HepG2 (cell line): ENCODE measurements at places on chromosomes 2 and 18. TPM values are rescaled to one million over a fixed set of nuclear protein-coding genes. Genes with fewer than 3 reads are reported as not detected.

KRCC1 gene
- 6.5 and 10.0 TPM in 2 replicates for total RNA-seq

IL36RN gene
- total RNA-seq, result not detected in 2 replicates

IL36G gene
- not detected in 2 replicates for total RNA-seq

RNF25 gene
- total RNA-seq, result 37.0 and 37.1 TPM in 2 replicates

CRYGD gene
- not detected in 2 replicates for total RNA-seq

ORC4 gene
- total RNA-seq, result 84.8 and 135 TPM in 2 replicates

FAM168B gene
- 63.7 and 64.5 TPM in 2 replicates for total RNA-seq

PKP4 gene
- total RNA-seq, result 80.9 and 84.8 TPM in 2 replicates

CCDC121 gene
- total RNA-seq, result 3.0 and 3.8 TPM in 2 replicates

NOL4 gene
- total RNA-seq, result 1.3 and 1.8 TPM in 2 replicates

IL36A gene
- not detected in 2 replicates for total RNA-seq

PRLH gene
- not detected in 2 replicates for total RNA-seq

AQP12A gene
- total RNA-seq, result not detected in 2 replicates

DNA sequence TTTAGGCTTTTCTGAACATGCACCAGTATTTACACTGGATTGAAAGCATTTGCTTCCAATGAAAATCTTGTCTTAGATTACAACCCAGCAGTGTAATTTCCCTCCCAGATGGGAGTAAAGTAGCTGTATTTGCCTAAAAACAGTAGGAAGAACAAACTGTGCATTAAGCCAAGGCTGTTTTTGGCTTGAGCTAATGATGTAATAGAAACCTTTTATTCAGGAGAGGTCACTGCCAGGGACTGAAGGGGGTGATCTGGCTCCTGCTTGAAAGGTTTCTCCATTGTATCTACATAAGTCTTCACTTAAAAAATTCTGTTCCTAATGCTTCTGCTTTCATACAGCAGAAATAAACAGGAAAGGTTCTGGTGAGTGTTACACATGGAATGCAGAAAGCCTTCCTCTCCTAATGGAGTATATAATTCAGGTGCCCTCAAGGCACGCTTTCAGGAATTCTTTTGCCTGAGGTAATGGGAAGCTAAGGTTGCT is 74.4 kb downstream of the MEIS1 start:
- H3K4me1 ChIP-seq, result no peaks in the 10 kb centered on the region
- no peak overlapping the region for H3K27ac ChIP-seq
- no peak for DNase-seq
- H3K36me3 ChIP-seq, result no peaks in the 10 kb centered on the region

- no peaks in the 10 kb centered on the region for H3K36me3 ChIP-seq
- no peak for DNase-seq
- peaks cover 20% of the 10 kb centered on the region; the same call in 2 of the 3 replicates for H3K27me3 ChIP-seq
- H3K27ac ChIP-seq, result no peak overlapping the region
These were observed 5.2 kb downstream of the APCDD1 start for GRCh38 chr18:10459587-10459986.

DNA sequence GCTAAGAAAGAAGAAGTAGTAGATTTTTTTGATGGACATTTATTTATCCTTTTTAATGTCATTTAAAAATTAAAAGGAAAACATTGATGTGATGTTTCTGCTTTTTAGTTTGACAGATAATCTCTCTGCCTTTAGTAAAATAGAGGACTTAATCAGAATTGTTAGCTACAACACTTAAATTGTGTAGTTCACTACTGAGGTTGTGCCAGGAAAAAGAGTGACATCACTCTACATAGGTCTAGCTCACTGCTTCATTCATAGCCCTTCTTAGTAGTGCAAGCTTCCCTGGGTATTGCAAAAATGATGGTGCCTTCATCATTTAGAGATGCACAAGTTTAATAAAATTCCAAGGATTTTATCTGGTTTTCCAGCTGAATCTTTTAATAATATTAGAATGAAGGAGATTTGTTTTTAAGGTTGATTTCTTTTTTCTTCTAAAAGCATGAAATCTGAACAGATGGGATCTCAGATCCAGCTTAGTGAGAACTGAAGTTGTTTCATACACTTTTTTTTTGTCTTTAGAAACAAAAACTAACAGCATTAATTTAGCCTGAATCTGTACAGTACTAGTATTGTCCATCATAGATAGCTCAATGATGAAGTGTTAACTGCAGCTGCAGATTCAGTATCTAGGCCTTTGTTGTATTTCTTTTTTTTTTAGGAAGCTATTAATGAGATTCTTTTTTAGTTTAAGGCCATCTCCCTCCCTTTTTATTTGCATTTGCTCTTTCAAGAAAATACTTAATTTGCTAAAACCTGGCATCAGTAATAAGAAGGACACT is 20.6 kb upstream of the TMEFF2 start:
- H3K4me1 ChIP-seq, result no peaks in the 10 kb centered on the region
- H3K27ac ChIP-seq, result no peak overlapping the region
- no peaks in the 10 kb centered on the region for H3K27me3 ChIP-seq
- no peak overlapping the region for H3K4me3 ChIP-seq

DNA sequence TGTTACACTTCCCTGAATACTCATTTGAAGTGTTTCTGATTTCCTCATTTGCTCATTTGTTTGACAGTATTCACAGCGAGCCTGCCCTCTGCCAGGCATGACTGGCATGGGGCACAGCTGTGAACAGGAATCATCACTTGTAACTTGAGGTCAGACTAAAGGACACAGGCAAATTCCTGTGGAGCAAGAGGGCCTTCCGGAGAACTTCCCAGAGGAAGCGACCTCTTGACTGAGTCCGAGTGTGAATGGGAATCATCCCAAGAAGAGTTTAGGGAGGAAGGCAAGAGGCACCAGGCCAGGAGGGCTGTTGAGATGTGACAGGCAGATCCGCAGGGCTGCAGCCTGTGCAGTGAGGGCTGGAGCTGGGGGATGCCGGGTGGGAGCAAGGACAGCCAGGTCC is 45.4 kb downstream of the LIMS1 start:
- H3K36me3 ChIP-seq, result no peaks in the 10 kb centered on the region
- H3K4me3 ChIP-seq, result no peak overlapping the region
- H3K27ac ChIP-seq, result no peak overlapping the region

DNA sequence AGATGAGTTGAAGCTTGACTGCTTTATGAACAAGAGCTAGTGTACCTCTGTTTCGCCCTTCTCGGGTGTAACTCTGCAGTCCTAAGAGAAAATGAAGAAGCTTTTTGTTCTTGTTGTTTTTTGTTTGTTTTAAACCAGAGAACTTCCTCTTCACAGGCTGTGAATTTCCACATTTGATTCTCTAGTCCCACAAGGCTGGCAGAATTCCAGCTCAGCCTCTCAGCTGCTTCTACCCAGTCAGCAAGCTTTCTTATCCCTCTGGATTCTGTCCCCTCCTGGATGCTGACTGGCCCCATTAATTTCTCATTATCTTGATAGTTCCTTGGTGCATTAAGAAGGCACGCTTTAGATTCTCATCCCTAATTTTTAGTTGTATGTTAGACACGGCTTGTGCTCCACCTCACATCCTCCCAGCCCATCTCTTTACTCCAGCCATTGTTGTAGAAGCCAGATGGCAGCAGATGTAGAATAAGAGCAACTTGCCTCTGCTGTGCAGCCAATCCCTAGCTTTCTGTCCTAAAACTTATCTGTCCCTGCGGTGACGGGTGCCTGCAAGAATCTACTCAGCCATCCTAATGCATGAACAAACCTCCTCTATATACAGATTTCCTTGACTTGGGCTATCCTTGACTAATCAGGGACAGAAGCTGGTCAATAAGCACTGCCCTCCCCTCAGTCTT is 12.3 kb upstream of the RESP18 start:
- H3K36me3 ChIP-seq, result no peaks in the 10 kb centered on the region
- H3K4me3 ChIP-seq, result no peak overlapping the region
- H3K27me3 ChIP-seq, result no peaks in the 10 kb centered on the region; the same call in 1 of the 2 replicates
- H3K27ac ChIP-seq, result no peak overlapping the region

- peak overlapping the region; percentile 24 for H3K4me3 ChIP-seq
- H3K27ac ChIP-seq, result peak overlapping the region; percentile 92
- peaks cover 61% of the 10 kb centered on the region for H3K4me1 ChIP-seq
- H3K27me3 ChIP-seq, result no peaks in the 10 kb centered on the region
- H3K36me3 ChIP-seq, result no peaks in the 10 kb centered on the region
These were observed 136.4 kb downstream of the ZNF407 start for GRCh38 chr18:74734013-74734444.

- H3K4me1 ChIP-seq, result peaks cover 6% of the 10 kb centered on the region; the same call in 1 of the 2 replicates
- no peak for DNase-seq
- H3K36me3 ChIP-seq, result no peaks in the 10 kb centered on the region
- H3K27me3 ChIP-seq, result no peaks in the 10 kb centered on the region
These were observed 184.6 kb upstream of the OSR1 start for GRCh38 chr2:19542796-19543662.

DNA sequence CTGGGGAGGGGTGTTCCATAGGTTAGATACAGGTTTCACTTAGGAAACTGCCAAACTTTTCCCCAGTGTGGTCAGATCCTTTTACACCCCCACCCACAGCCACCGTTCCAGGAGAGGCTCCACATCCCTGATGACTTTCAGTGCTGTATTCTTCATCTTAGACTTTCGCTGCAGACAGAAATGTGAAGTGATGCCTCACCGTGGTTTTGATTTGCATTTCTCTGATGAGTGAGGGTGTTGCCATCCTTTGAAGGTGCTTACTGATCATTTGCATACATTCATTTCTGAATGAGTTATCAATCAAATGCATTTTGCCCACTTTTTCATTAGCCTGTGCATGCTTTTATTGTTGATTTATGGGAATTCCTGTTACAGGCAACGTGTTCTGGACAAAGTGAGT is 14.9 kb downstream of the COPS9 start:
- H3K27me3 ChIP-seq, result 0 out of 2 replicates have a peak, but pooled peaks cover 1% of the 10 kb centered on the region
- DNase-seq, result no peak
- H3K27ac ChIP-seq, result no peak overlapping the region

DNA sequence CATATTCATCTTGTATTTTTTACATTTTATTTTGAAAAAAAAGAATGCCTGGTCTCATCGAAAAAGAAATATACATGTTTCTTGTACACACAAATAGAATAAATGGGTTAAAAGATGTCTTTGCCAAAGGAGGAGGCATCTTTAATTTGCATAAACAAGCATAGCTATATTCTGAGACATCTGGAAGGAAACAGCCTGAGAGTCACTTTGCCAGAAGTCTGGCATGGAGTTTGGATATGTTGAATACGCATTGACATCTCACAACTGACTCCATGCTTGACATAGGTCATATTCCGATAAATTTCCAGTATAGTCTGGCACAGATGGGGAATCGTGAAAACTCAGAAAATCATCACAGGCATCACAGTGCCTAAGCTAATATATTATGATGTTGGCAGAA is 1317.5 kb upstream of the CELF4 start:
- H3K36me3 ChIP-seq, result no peaks in the 10 kb centered on the region
- H3K27ac ChIP-seq, result no peak overlapping the region
- DNase-seq, result no peak
- H3K4me1 ChIP-seq, result no peaks in the 10 kb centered on the region
- H3K4me3 ChIP-seq, result no peak overlapping the region
- no peaks in the 10 kb centered on the region for H3K27me3 ChIP-seq

DNA sequence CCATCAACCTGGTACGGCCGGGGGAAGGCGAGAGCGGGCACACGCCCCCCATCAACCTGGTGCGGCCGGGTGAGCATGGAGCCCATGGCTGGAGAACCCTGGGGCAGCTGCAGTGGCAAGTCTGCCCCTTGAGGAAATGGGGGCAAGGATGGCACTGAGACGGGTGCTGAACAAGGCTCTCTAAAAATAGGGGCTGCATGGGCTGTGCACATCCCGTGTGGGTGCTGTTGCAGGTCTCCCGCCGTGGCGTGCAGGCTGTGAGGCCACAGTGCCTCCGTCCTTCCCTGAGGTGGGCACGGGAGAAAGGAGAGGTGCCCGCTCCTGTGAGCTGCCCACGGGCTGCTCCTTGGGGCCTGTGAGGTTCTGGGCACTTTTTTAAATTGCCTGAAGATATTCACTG is 99.2 kb downstream of the NFATC1 start:
- H3K27ac ChIP-seq, result no peak overlapping the region
- DNase-seq, result no peak
- H3K4me1 ChIP-seq, result no peaks in the 10 kb centered on the region
- peaks cover 22% of the 10 kb centered on the region for H3K27me3 ChIP-seq
- H3K4me3 ChIP-seq, result no peak overlapping the region

DNA sequence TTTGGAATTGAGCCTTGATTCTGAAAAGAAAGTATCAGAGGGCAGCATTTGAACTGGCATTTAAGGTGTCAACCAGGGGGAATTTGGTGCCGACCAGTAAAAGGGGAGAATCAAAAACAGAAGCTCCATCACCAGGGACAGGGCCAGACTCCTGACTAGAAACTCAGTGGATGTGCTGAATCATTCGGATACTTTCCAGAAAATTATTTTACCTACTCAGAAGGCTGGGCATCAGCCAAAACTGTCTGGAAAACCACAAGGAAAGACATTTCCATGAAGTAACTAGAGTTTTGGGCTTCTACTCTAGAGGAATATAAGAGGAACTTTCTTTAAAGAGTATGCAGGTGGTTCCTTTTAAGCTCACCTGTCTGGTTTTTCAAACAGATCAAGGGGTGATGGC is 756.6 kb downstream of the RNF144A start:
- no peaks in the 10 kb centered on the region for H3K4me1 ChIP-seq
- no peak for DNase-seq
- H3K36me3 ChIP-seq, result no peaks in the 10 kb centered on the region
- H3K4me3 ChIP-seq, result no peak overlapping the region
